ENCODE measurements at places on chromosomes 4 and X.

DNA sequence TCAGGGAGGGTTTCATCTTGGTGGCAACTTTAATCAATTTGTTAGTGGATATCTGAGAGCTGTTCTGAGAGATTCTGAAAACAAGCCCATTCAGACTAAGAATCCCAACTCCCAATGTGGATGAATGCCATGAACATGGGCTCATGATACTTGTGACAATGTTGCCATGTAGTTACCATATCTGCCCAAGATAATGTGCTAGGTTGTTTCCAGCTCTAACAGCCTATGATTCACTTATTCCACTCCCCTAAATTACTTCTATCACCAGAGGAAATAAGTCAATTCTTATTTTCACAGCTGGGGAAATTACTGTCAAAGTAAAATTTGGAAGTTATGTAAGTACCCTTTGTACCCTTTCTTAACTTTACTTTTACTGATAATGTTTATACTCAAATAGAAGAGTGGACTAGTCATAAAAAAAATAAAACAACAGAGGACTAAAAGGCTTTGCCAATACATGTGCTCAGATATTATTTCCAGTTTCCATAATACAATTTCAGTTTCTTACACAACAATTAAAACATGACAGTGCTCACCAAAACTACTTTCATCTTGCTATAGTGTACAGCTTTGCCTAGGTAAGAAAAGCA is 1101.7 kb upstream of the INTU start:
- H3K4me3 ChIP-seq = no peak overlapping the region
- no peak overlapping the region for H3K27ac ChIP-seq
- DNase-seq = no peak
- no peaks in the 10 kb centered on the region for H3K27me3 ChIP-seq
- H3K4me1 ChIP-seq = no peaks in the 10 kb centered on the region

DNA sequence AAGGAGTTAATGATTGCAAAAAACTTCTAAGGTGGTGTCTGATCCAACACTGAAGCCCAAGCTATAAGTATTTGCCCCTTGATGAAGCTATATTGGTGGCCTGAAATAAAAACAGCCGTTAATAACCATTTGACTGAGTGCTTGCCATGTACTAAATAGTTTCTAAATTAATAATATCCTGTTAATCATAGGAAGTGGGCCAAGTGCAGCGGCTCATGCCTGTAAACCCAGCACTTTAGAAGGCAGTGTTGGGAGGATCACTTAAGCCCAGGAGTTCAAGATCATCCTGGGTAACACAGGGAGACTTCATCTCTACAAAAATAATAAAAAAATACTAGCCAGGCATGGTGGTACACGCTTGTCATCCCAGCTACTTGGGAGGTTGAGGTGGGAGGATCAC is 8.3 kb downstream of the NDP start:
- no peak overlapping the region for H3K4me3 ChIP-seq
- no peak overlapping the region for H3K27ac ChIP-seq
- no peaks in the 10 kb centered on the region for H3K27me3 ChIP-seq
- no peaks in the 10 kb centered on the region for H3K4me1 ChIP-seq
- H3K36me3 ChIP-seq = no peaks in the 10 kb centered on the region

DNA sequence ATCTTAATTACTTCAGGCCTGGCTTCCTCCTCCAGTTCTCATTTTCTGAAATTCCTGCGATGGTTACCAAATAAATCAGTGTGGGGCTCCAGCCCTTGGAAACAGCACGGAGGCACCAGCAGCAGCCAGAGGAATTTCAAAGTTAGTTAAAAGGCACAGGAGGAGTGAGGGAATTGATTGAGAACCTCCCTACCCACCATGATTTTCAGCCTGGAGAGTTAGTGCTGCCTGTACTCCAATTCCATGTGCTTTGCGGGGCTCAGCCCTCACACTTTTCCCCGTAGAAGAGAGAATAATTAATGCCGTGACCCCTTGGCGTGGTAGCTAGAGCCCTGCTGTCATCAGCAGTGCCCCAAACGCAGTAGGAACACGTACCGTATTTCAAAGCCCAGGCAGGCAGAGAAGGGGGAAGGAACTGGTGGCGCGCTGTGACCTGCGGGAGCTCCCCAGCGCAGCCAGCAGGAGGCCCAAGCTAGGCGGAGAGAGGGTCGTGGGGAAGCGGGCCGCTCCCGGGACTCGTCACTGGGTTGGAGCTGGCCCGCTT is 84.0 kb upstream of the IGFBP7 start:
- no peak overlapping the region for H3K4me3 ChIP-seq
- H3K27ac ChIP-seq = no peak overlapping the region
- DNase-seq = no peak
- no peaks in the 10 kb centered on the region for H3K36me3 ChIP-seq
- no peaks in the 10 kb centered on the region for H3K4me1 ChIP-seq
- no peaks in the 10 kb centered on the region for H3K27me3 ChIP-seq

- no peak overlapping the region for H3K27ac ChIP-seq
- no peaks in the 10 kb centered on the region for H3K4me1 ChIP-seq
- no peak overlapping the region for H3K4me3 ChIP-seq
- H3K36me3 ChIP-seq = no peaks in the 10 kb centered on the region
Measured at GRCh38 chrX:108361316-108361715, 76.9 kb downstream of the COL4A6 start.

DNA sequence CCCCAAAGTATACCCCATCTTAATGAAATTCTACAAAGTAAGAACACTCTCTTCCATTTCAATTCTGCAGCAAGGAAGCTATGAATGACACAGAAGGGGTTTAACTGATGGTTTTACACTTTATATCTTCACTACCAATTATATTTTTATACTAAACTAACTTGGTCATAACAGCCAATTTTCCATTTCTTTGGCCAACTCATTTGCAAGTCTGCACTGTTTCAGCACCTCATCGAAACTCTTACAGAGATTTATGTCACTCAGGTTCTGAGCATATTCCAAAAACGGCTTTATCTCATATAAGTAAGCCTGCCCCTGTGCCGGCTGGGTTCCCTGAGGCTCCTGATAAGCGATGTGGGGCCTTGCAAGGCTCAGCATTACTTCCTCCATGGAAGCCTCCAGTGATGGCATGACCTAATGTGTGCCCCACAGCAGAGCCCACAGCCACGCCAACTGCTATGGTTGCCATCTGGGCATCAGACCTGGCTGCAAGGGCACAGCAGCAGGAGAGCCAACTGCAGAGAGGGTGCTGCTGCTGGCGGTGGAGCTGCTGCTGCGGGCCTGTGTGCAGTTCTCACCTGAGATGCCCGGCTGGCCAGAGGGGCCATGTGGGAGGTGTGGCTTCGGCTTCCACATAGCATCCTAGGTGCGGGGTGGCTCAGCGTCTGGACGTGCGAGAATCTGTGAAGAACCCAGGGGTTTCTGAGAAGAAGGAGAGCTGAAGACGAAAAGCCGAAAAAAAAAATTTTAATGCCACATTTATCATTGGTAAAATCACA is 13.4 kb upstream of the IBSP start:
- no peaks in the 10 kb centered on the region for H3K4me1 ChIP-seq
- no peak overlapping the region for H3K27ac ChIP-seq
- no peak overlapping the region for H3K4me3 ChIP-seq

DNA sequence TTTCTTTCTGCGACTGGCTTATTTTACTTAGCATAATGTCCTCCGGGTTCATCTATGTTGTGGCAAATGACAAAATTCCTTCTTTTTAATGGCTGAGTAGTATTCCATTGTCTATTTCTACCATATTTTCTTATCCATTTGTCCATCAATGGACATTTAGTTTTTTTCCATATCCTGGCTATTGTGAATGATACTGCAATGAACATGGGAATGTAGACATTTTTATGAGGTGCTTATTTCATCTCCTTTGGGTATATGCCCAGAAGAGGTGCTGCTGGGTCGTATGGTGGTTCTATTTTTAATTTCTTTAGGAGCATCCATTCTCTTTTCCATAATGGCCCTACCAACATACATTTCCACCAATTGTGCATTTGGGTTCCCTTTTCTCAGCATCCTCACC is 76.5 kb upstream of the HPGD start:
- H3K4me3 ChIP-seq = no peak overlapping the region
- H3K36me3 ChIP-seq = no peaks in the 10 kb centered on the region
- DNase-seq = no peak
- H3K27ac ChIP-seq = no peak overlapping the region
- no peaks in the 10 kb centered on the region for H3K27me3 ChIP-seq

DNA sequence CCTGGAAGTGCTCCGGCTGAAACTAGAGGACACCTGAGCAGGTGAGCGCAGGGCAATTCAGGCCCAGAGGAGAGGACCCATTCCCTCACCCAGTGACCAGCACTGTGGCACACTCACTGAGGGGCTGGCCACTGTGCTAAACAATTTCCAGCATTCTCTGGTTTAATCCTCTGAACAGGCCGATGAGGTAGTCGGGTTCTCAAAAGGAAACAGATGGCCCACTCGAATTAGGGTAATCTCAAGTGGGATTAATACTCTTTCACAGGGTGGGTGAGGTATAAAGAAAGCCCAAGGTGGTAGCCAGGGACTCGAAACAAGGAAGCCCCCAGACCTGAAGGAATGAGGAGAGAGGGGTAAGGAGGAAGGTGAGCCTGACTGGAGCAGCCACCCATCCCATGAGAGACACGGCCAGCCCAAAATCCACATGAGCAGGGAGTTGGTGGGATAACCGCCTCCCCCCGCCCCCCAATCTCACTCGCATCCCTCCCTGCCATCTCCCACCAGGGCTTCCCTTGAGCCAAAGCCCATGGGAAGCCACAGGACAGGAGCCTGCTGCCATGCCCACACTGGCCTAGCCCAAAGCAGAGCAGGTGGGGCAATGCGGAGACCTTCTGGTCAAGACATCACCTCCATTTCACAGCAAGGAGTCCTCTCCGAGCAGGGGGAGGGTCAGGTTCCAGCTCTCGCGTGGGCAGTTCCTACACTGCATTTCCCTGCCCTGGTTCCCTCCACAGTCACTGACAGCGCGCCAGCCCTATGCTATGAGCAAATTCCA is 55.0 kb downstream of the SH3KBP1 start:
- no peak for DNase-seq
- H3K4me1 ChIP-seq = peaks cover 2% of the 10 kb centered on the region
- no peaks in the 10 kb centered on the region for H3K36me3 ChIP-seq
- no peaks in the 10 kb centered on the region for H3K27me3 ChIP-seq
- H3K4me3 ChIP-seq = no peak overlapping the region
- H3K27ac ChIP-seq = no peak overlapping the region
